ENCODE measurements at places on chromosomes 2 and 18.

DNA sequence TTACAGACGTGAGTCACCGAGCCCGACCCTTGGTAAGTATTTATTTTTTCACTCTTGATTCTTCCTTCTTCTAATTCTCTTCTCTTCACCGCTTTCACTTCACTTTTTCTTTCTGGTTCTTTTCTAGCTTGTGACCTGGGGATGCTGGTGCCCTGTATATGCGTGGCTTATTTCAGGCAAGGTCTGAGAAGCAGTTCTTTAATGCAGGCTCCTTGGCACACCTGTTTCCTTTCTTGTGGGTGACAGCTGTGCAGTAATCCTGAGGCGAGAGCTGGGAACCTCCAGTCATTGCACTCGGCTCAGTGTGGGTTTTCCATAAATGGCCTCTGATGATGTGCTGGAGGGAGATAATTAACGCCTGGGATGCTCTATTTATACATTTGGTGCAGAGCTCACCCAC is 193.8 kb downstream of the TSN start:
- no peak for DNase-seq

DNA sequence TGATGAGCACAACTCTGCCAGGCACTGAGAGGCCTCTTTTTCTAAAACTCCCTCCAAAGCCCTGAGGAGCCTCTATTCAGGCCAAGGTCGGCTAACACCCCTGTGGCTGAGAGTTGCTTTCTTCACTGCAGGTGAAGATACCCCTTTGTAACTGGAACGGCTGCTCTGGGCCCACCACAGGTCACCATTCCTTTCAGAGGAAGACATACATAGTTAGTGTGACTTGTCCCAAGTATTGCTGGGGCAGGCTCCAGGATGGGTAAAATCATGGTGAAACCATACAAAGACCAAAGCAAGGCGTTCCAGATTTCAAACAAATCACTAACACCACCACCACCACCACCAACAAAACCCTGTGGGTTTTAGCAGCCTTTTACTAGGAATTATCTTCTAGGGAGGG is 36.8 kb downstream of the CHST10 start:
- DNase-seq: no peak

- no peak for DNase-seq
Measured at GRCh38 chr2:200159829-200160781, 146.4 kb upstream of the SPATS2L start.

GRCh38 chr18:7307526-7307925 is 76.6 kb downstream of the LRRC30 start:
- DNase-seq: no peak

- no peak for DNase-seq
Measured at GRCh38 chr2:136005462-136006196, 20.2 kb upstream of the DARS1 start.

DNA sequence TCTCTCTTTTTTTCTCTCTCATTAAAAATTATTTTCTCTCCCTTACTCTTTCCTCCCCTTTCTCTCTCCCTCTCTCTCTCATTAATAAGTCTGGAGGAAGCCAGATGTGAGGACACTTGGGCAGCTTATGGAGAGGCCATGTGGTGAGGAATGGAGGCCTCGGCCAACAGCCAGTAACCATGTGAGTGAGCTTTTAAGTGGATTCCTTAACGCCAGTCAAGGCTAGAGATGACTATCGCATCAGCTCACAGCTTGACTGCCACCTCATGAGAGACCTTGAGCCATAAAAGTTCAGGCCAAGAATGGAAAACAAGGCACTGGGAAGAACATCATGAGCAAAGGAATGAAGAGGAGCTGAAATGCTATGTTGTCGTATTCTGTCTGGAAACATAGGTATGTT is 39.1 kb downstream of the ETAA1 start:
- DNase-seq: no peak

DNA sequence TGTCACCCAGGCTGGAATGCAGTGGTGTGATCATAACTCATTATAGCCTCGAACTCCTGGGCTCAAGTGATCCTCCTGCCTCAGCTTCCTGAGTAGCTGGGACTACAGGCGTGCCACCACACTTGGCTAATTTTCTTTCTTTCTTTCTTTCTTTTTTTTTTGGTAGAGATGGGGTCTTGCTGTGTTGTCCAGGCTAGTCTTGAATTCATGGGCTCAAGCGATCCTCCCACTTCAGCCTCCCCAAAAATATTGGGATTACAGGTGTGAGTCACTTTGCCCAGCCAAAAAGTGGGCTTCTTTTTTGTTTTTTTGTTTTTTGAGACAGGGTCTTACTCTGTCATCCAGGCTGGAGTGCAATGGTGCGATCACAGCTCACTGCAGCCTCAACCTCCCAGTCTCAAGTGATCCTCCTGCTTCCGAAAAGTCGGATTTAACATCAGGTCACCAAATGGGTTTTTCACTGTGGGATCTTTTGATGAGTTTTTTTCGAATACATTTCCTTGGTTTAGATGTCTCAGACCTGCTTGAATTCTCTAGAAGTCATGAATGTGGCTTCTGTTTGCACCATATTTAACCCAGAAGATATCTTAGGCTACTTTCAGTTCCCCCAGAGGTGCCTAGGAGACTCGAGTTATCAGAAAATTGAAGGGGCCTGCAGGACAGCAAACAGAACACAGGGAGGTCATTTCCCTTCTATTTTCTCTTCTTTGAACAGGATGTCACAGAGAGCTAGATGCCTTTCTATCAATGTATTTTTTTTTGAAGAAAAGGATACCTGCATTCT is 8.9 kb downstream of the RAB31 start:
- DNase-seq: no peak

DNA sequence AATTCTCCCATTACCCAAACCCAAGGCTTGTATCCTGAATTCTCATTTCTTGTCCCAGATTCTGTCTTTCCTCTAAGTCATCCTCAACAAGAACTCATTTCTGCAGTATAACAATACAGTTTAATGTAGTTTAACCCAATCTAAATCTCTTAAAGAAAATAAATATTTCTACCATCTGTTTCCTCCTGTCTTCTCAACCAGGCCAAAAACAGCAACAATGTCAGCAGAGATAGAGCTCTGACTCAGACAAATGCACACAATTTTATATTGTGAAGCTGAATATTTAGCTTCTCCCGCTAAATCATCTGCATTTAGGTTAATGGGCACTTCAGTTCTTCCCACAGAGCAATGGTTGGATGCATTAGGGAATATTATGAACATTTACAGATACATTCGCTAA is 35.7 kb upstream of the KYNU start:
- no peak for DNase-seq

- DNase-seq: peak; percentile 13
Measured at GRCh38 chr2:101249826-101250225, 2.9 kb upstream of the CNOT11 start.

DNA sequence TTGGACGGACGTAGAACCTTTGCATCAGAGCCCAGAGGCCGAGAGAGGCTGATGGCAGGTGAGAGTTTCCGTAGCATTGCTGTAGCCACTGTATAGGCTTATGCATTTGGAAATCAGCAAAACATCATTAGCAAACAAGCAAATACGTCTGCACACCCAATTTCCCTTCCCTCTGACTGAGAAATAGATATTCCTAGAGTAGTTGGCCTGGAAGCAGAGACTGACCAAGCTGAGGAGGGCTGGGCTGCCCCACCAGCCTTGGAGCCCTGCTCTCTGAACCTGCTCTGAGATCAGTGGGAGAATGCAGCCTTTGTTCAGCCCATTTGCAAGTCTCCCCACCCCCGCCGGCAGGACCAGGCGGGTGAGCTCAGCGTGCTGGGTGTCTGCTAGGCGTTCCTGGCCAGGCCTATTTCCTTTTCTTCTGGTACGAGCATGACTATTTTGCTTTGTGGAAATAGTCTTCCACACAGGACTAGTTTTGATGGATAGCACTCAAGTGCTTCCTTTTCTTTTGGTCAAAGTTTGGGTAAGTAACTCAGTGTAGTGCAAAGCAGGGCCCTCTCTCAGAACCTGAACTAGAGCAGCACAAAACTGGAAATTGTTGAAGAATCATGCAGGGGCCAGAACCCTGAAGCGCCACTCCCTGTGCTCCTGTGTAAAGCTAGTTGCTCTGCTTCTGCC is 21.9 kb upstream of the RNF149 start:
- peak; percentile 67 for DNase-seq

DNA sequence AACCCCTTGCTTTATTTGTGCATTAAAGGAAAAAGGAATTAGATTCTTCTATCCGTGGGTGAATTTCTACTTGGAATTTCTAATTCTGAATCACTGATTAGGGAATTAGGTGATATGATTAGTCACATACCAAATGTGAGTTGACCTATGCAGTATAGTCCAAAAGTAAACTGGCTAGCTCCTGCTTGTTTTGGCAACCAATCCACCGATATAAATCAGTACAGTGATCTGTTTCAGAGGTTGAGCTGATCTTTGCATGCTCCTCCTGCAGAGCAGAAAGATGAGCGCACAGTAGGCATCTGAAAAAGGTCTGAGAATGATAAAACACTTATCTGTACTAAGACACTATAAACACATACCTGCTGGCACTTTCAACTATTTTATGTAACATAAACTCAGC is 86.6 kb downstream of the LRP1B start:
- DNase-seq: no peak
